ENCODE measurements at places on chromosomes 2 and 18. TPM values are rescaled to one million over a fixed set of nuclear protein-coding genes. Genes with fewer than 3 reads are reported as not detected.

LMAN1 gene
- total RNA-seq = 87.5 TPM

LDAH gene
- 22.0 TPM for total RNA-seq

CAPN13 gene
- 0.17 TPM for total RNA-seq

BOLL gene
- not detected for total RNA-seq

SCYGR4 gene
- total RNA-seq = not detected

NHEJ1 gene
- total RNA-seq = 11.4 TPM

CPS1 gene
- total RNA-seq = 8.3 TPM

RAB17 gene
- 1.1 TPM for total RNA-seq

CAD gene
- total RNA-seq = 30.3 TPM

DNA sequence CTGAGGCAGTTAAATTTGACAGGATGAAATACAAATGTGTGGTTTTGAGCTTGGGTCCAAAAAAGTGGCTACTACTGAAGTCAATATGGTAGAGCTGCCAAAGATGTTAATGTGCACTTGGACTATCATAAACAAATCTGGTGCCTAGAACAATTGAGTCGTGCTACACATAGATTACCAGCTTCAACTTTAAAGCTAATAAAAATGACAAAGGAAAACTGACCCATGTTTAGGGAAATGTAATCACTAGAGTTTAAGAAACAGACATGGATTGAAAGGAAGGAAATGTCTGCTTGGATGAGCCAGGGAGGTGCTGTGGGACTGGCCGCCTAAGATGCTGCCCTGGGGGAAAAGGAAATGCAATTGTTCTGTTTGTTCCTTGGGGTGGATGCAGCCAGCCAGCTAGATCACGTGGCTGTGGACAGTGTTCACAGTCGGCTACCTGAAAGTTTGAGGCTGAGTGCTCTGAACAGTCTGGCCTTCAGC lies 36.6 kb downstream of the CYB5A start:
- DNase-seq = no peak
- H3K27me3 ChIP-seq = no peaks in the 10 kb centered on the region
- peaks cover 7% of the 10 kb centered on the region for H3K36me3 ChIP-seq
- H3K4me3 ChIP-seq = no peak overlapping the region
- H3K27ac ChIP-seq = no peak overlapping the region

- H3K27me3 ChIP-seq = no peaks in the 10 kb centered on the region
- H3K27ac ChIP-seq = no peak overlapping the region
- peaks cover 45% of the 10 kb centered on the region for H3K36me3 ChIP-seq
- no peaks in the 10 kb centered on the region for H3K4me1 ChIP-seq
- no peak for DNase-seq
Measured at GRCh38 chr18:79975985-79976680, 11.7 kb downstream of the HSBP1L1 start.

GRCh38 chr2:105117565-105117964 lies 79.7 kb downstream of the MRPS9 start:
- H3K27ac ChIP-seq = no peak overlapping the region
- no peaks in the 10 kb centered on the region for H3K27me3 ChIP-seq
- H3K4me3 ChIP-seq = no peak overlapping the region
- no peak for DNase-seq
- peaks cover 4% of the 10 kb centered on the region for H3K4me1 ChIP-seq
- no peaks in the 10 kb centered on the region for H3K36me3 ChIP-seq

- H3K4me1 ChIP-seq = peaks cover 28% of the 10 kb centered on the region
- H3K27me3 ChIP-seq = no peaks in the 10 kb centered on the region
- peaks cover 100% of the 10 kb centered on the region for H3K36me3 ChIP-seq
- no peak overlapping the region for H3K4me3 ChIP-seq
Measured at GRCh38 chr2:127053731-127054603, 53.0 kb downstream of the BIN1 start.

- H3K36me3 ChIP-seq = no peaks in the 10 kb centered on the region
- DNase-seq = no peak
- H3K27ac ChIP-seq = no peak overlapping the region
- H3K27me3 ChIP-seq = no peaks in the 10 kb centered on the region
- no peak overlapping the region for H3K4me3 ChIP-seq
Measured at GRCh38 chr2:176652300-176653182, 383.3 kb downstream of the MTX2 start.

DNA sequence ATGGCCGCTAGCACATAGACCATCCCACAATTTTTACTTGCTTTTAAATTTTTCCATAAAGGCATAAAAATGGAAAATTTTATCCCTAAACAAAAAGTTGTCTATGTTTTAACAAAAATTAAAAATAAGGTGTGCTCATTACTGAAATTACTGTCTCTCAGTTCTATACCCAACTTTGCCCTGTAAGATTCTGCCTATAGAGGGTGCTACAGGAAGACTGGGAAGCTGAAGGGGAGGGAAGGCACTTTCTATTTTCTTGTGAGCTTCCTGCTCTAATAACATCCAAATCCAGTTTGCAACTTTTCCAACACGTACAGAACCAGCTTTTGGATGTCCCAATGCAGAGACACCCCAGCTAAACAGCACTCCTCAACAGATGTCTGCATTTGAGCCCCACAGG lies 666.9 kb downstream of the PLCL1 start:
- H3K4me3 ChIP-seq = no peak overlapping the region
- no peaks in the 10 kb centered on the region for H3K4me1 ChIP-seq
- no peak overlapping the region for H3K27ac ChIP-seq
- DNase-seq = no peak
- no peaks in the 10 kb centered on the region for H3K27me3 ChIP-seq
- no peaks in the 10 kb centered on the region for H3K36me3 ChIP-seq

DNA sequence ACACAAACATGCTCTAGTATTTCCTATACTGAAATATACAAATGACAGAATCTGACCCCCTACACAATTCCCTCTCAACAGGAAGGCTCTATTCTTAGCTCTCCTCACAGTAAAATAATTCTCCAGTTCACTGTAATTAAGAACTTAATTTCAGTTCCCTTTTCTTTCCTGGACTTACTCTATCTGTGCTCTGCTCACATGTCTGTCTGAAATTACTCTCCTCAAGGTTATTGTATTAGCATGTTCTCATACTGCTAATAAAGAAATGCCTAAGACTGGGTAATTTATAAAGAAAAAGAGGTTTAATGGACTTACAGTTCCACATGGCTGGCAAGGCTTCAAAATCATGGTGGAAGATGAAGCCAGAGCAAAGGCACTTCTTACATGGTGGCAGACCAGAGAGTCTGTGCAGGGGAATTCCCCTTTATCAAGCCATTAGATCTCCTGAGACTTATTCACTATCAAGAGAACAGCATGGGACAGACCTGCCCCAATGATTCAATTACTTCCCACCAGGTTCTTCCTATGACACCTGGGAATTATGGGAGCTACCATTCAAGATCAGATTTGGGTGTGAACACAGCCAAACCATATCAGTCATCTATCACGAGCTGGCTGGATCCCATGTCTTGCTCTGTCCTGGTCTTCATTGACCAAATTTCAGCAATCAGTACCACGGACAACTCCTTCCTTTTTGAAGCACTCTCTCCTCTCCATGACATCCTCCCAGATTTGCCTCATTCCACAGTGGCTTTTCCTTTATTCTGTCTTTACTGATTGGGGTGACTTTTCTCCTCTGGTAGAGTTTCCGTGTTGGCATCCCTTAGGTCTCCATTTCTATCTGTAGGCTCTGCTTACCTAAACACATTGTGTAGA lies 110.9 kb downstream of the GALR1 start:
- H3K4me1 ChIP-seq = no peaks in the 10 kb centered on the region
- H3K27ac ChIP-seq = no peak overlapping the region
- no peaks in the 10 kb centered on the region for H3K27me3 ChIP-seq
- no peak for DNase-seq
- no peaks in the 10 kb centered on the region for H3K36me3 ChIP-seq

- H3K36me3 ChIP-seq = no peaks in the 10 kb centered on the region
- no peak for DNase-seq
- no peak overlapping the region for H3K4me3 ChIP-seq
- H3K27me3 ChIP-seq = no peaks in the 10 kb centered on the region
Measured at GRCh38 chr2:169384816-169385215, 22.5 kb upstream of the LRP2 start.

DNA sequence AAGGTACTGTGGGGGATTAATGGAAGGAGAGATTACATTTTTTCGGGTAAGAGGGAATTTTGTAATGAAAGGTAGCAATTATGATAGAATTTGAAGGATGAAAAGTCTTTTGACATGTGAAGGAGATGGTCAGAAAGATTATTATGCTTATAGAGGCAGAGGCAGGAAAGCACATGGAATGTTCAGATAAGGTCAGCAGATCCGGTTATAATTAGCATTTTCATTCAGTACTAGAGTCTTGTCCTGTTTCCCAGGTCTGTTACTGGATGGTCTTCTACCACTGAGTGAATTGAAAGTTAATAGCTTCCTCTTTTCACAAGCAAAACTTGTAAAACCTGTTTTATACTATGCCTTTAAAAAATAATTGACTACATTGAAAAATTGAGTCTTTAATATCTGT lies 116.9 kb downstream of the PHLPP1 start:
- no peak overlapping the region for H3K4me3 ChIP-seq
- no peak for DNase-seq
- no peaks in the 10 kb centered on the region for H3K4me1 ChIP-seq
- peaks cover 5% of the 10 kb centered on the region for H3K36me3 ChIP-seq
- H3K27ac ChIP-seq = no peak overlapping the region

- no peaks in the 10 kb centered on the region for H3K27me3 ChIP-seq
- H3K4me3 ChIP-seq = no peak overlapping the region
- no peaks in the 10 kb centered on the region for H3K4me1 ChIP-seq
- H3K27ac ChIP-seq = no peak overlapping the region
Measured at GRCh38 chr2:190843890-190844699, 36.5 kb upstream of the GLS start.

- no peak overlapping the region for H3K27ac ChIP-seq
- DNase-seq = no peak
- H3K27me3 ChIP-seq = no peaks in the 10 kb centered on the region
- peaks cover 3% of the 10 kb centered on the region for H3K4me1 ChIP-seq
- H3K36me3 ChIP-seq = peaks cover 11% of the 10 kb centered on the region
Measured at GRCh38 chr2:101844055-101844635, 146.6 kb downstream of the MAP4K4 start.

DNA sequence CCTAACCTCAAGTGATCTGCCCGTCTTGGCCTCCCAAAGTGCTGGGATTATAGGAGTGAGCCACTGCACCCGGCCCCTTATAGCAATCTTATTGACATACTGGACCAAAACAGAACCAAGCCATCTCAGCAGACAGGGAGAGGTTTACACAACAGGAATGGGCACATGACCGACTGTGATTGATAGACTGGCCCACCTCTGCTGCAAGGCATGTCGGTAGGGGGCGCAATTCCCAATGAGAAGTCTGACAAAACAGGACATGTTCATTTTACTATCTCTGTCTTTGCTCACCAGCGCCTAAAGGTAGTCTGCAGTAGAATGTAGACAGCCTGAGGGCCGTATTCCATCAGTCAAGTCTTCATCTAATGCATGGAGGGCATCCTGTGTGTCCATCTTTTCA lies 2.0 kb downstream of the LYPD6B start:
- peaks cover 10% of the 10 kb centered on the region for H3K4me1 ChIP-seq
- H3K27me3 ChIP-seq = peaks cover 19% of the 10 kb centered on the region
- H3K4me3 ChIP-seq = no peak overlapping the region
- H3K27ac ChIP-seq = no peak overlapping the region
- DNase-seq = no peak

DNA sequence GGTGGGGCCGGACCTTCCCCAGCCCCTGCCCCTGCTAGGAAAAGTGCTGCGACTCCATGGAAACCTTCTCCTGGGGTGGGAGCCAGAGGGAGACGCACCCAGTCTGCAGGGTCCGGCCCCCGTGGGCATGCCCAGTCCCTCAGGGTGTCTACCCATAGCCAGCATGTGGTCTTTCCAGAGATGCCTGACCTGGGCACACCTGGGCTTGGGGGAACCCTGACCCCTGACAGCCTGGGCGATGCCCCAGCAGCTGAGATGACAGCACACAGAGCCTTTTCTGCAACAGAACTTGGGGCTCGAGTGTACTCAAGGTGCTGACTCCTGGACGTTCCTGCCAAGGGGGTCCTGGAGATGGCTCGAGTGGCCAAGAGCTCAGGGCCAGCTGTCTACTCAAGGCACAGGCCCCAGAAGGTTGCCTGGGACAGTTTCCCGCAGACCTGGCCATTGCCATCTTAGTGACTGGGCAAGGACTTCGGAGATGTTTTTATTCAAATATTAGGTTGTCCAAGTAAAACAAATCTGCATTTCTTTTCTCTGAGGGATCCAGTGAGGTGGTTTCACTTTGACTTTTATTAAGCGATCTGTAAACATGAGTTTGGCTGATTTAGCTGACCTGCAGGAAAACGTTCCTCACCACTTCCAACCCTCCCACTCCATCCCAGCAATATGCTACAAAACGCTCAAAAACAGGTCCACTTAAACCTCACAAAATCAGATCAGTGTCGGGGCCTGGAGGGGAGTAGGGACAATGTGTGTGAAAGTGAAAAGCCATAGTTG lies 228.0 kb downstream of the EIPR1 start:
- H3K36me3 ChIP-seq = peaks cover 20% of the 10 kb centered on the region
- no peak overlapping the region for H3K27ac ChIP-seq
- no peak for DNase-seq
- no peaks in the 10 kb centered on the region for H3K27me3 ChIP-seq
- no peak overlapping the region for H3K4me3 ChIP-seq

- no peaks in the 10 kb centered on the region for H3K27me3 ChIP-seq
- no peaks in the 10 kb centered on the region for H3K4me1 ChIP-seq
- no peak for DNase-seq
- no peak overlapping the region for H3K27ac ChIP-seq
Measured at GRCh38 chr2:16537347-16537746, 128.3 kb downstream of the CYRIA start.

GRCh38 chr2:134080386-134081089 lies 173.3 kb upstream of the MGAT5 start:
- H3K27ac ChIP-seq = no peak overlapping the region
- peaks cover 9% of the 10 kb centered on the region for H3K4me1 ChIP-seq
- H3K4me3 ChIP-seq = no peak overlapping the region
- no peaks in the 10 kb centered on the region for H3K27me3 ChIP-seq
- no peaks in the 10 kb centered on the region for H3K36me3 ChIP-seq
- no peak for DNase-seq
